ENCODE measurements at places on chromosomes 7 and 10.

GRCh38 chr10:103802637-103803353 is 52.6 kb downstream of the SH3PXD2A start:
- no peak for DNase-seq

DNA sequence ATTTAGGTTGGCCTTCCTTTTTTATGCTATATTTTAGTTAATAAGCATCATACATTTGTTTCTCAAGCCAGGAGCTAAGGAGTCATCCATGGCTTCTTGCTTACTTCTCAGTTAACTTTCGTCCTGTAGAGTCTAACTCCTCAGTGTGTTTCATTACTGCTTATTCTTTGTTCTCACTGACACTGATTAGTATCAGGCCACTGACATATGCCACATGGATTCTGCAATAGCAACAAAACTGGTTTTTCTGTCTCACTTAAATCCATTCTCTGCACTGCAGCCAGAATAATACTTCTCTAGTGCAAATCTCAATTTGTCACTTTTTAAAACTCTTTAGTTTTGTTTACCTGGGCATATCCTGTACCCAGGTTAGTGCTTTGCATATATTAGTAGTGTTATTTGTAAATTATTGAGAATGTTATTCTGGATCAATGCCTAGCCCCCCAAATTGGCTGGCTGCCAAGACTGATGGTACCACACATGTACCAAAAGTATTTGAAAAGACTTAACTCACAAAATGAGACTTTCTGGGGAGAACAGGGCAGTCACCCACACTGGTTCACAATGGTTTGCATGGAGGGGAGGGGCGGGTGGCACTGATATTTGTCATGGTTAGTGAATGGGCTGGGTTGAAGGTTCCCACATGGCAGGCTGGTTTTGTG is 79.1 kb downstream of the CCSER2 start:
- no peak for DNase-seq

DNA sequence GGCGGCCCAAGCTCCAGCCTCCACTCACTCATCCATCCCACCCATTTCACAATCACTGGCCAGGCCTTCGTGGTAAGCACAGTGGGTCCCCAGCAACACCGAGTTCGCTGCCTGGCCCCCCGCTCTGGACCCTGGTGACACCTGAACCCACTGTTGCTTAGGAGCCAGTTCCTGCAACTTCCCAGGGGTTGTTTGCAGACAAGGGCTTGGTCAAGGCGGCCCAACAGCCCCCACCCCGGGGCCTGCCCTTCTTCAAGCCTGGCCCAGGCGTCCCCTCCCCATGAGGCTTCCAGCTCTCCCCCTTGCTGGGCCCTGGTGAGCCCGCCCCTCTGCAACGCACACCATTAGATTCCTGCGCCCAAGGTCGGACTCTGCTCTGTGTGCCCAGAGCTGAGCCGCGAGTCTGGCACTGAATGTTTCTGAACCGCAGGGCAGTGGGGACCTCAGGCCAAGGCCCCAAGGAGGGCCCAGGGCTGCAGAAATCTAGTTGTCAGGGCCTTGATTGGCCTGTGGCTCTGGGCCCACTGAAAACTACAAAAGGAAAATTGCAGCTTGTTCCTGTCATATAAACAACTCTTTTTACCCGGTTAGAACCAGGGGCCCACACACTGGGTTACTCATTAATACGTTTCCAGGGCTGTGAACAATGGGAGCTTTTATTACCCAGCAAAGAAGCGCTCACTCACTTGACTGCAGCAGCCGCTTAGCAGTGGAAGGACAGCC is 2.1 kb upstream of the COX19 start:
- peak; percentile 84 for DNase-seq

GRCh38 chr7:5665094-5666025 is 116.1 kb downstream of the RNF216 start:
- DNase-seq, result peak; percentile 85

- peak; percentile 44 for DNase-seq
These were observed 634.7 kb upstream of the AUTS2 start for GRCh38 chr7:68963552-68963951.

- no peak for DNase-seq
These were observed 17.1 kb downstream of the KCNK18 start for GRCh38 chr10:117214401-117214800.

DNA sequence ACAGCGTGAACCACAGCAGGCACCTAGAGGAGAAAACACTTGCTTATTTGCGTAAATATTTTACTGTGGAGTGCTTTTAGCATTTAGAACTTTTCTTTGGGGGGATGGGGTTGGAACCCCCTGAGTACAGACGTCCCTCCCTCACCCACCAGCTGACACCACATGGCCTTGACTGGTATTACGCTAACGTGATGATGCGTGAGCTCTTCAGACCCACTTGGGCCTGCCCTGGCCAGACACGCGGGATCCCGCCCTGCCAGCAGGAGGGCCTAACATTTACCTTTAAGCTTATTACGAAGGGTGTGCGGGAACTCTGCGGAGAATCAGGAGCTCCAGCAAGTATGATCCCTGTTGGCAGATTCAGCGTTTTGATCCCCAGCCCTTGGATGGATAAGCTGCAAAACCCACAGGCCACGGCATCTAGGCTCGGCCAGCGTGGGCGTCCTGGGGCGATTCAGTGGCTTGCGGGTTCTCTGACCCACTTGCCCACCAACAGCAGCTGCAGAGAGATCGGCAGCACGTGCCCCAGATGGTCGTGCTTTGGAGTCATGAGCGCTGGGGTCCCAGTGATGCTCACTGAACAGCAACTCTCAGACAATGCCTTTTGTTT is 545.5 kb upstream of the FOXK1 start:
- DNase-seq, result no peak

DNA sequence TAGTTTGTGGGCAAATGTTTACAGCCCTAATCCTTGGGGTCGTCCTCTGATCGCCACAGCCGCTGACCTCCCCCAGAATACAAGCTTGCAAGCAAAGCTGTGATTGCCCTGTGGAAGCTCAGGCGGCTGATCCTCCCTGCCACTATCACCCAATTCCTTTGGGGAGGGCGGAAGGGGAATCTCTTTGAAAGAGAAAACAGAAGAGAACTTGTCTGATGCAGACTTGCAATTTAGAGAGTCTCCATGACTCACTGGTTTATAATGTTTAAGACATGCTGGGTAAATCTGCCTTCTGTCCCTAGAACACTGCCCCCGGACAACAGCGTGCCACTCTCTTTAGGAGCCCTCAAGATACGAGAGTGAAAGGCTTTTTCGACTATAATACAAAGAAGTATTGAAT is 75.5 kb downstream of the NRP1 start:
- DNase-seq, result peak; percentile 33

DNA sequence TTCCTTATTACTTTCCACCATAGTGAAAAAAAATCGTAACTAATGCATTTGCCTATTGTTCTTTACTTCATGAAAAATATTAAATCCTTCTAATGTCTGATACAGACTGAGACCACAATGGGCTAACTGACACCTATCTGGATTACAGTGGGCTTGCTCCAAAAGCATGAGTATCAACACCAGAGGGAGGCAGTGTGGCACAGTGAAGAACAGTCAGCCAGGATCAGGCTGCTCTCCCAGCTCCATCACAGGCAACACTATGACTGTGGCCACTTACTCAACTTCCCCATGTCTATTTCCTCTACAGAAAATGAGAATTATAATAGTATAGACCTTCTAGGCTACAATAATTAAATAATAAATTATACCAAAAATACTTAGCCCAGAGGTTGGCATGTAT is 97.2 kb downstream of the SLC25A13 start:
- no peak for DNase-seq

DNA sequence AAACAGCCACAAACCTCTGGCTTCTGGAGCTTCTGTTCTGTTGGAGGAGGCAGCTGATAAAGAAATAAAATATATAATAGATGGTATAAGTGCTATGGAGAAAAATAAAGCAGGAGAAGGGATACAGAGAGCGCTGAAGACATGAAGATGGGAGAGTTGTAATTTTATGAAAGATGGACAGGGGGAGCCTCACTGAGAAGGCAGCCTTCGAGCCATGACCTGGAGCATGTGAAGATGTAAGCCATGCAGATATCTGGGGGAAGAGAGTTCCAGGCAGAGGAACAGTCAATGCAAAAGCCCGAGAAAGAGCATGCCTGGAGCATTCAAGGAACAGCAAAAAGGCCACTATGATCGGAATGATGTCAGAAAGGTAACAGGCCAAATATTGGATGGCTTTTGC is 187.5 kb downstream of the KIAA1217 start:
- DNase-seq, result no peak

GRCh38 chr7:50068026-50068425 is 25.0 kb downstream of the ZPBP start:
- no peak for DNase-seq
